ENCODE measurements at places on chromosomes 7 and 10.

GRCh38 chr10:34031400-34031799, 696.9 kb upstream of the NRP1 start:
- no peak for DNase-seq

- no peak for DNase-seq
Measured at GRCh38 chr7:3301831-3302618, 973 bp downstream of the SDK1 start.

- DNase-seq = no peak
Measured at GRCh38 chr10:71801361-71801760, 28.0 kb upstream of the VSIR start.

- no peak for DNase-seq
Measured at GRCh38 chr7:154987571-154987970, 15.4 kb downstream of the PAXIP1 start.

GRCh38 chr7:84847038-84847437, 339.8 kb downstream of the SEMA3D start:
- DNase-seq = no peak

GRCh38 chr7:14892961-14893360, 9.6 kb downstream of the DGKB start:
- no peak for DNase-seq

DNA sequence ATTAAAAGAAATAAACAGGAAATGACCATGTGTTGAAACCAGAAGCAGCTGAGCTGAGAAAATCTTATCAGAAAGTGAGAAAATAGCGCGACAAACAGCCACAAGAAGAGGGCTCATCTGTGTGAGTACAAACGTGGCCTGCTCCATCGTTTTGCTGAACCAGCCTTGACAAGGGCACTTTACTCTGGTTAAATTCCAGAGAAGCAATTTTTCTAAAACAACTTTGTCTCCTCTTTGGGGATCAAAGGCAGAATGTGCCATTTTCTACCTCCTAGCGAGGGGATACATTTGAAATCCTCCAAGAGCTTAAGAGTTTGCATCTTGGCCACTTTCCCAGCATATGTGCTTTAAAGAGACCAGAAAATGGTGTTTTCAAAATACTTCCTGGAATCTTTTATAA, 51.3 kb upstream of the VIPR2 start:
- DNase-seq = no peak

GRCh38 chr10:70809011-70809611, 6.6 kb upstream of the SGPL1 start:
- DNase-seq = no peak

DNA sequence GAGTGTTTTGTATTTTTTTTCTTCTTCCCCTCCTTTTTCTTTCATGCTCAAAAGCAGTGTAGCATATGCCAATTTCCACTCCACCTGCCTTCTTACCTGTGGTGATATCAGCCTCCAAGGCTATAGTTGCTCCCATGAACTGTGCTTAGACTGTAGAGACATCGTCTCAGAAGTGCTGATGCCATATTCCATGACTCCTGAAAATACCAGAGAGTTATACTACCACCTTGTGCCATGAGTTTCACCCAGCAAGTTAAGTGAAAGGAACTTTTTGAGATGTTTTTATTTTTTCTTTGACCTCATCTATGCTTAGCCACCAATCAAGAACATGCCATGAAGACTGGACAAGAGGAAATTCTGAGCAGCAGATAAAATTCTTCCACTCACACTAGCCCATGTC, 142.8 kb upstream of the SEMA3E start:
- DNase-seq = no peak

DNA sequence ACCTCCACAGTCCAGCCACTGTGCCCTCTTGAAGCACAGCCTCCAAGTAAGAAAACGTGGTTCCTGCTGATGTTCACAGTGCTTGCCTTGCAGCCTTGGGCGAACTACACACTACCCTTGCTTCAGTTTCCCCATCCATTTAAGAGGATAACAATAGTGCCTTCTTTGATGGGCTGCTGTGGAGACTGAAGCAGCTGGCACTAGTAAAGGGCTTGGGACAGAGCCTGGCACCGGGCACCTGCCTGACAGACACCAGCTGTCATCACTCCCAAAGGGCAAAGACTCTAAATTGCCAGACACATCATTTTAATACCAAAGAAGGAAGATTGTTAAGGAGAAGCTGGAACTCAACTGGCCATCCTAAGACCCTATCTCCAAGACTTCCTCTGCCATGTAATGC, 3.1 kb upstream of the C10orf90 start:
- DNase-seq = no peak

DNA sequence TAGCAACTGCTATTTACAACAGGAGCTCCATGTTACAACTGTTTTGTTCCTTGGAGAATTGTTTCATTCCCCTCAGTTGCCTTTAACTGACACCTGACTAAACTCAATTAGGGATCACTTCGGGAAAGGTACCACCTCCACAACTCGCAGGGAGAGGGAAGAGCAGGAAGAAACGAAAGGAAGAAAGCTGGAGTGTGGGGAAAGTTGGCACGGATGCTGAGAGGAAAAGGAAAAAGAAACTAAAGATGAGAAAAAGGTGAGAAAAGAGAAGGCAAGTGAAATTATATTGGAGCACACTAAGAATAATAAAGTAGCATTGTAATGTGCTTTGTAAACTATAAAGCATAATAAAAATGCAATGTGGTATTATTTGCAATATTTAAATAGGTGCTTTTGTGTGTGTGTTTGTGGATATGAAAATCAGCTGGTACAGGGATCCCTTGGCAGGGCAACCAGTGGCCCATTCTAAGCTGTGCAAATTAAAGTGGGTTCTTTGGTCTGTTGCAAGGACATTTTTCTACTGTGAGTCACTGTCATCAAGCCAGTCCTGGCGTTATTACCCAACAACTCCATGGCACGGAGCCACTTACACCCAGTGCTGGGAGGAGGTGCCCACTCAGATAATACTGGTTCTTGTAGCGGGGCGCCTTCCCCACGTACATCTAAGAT, 45.9 kb downstream of the HIPK2 start:
- DNase-seq = peak; percentile 49

GRCh38 chr7:29859524-29860185, 53.3 kb downstream of the WIPF3 start:
- no peak for DNase-seq

DNA sequence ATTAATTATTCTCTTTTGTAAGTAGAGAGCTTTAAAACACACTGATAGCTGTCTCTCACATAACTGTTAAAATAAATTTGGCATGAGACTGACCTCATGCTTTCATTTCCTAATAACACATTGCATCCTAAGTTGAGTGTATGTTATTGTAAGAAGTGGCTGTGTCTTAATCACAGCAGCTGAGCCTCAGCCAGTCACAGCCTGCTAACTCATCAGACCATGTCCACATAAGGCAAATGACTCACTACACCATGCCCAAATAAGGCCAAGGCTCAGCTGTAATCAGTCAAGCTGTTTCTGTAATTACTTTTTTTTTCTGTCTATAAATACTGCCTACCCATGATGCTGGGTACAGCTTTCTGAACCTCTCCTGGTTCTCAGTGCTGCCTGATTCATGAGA, 860.9 kb downstream of the XPNPEP1 start:
- DNase-seq = no peak

GRCh38 chr10:58372607-58373441, 12.4 kb upstream of the TFAM start:
- DNase-seq = no peak

- no peak for DNase-seq
Measured at GRCh38 chr10:60726257-60726656, 52.0 kb upstream of the CDK1 start.

DNA sequence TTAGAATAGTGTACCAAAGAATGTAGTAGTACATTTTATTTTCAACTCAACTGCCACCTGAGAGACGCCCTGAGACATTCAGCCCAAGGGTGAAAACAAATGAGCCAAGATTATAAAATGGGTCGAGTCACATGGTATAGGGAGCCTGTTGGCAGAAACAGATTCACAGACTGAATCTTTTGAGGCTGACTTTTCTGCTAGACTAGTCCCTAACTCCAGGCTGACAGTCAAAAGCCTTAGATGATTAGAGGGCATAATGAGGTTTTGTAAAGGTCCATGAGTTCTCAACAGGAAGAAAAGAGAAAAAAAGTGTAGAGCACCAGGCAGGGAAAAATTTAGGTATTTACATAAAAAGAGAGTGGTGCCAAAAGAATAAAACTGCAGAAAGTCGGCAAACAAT, 128.0 kb downstream of the NXPH1 start:
- DNase-seq = no peak

- peak; percentile 93 for DNase-seq
Measured at GRCh38 chr10:12348870-12349628, at the start of gene CAMK1D. TSS of gene CAMK1D (plus strand) at chr10:12349547.

DNA sequence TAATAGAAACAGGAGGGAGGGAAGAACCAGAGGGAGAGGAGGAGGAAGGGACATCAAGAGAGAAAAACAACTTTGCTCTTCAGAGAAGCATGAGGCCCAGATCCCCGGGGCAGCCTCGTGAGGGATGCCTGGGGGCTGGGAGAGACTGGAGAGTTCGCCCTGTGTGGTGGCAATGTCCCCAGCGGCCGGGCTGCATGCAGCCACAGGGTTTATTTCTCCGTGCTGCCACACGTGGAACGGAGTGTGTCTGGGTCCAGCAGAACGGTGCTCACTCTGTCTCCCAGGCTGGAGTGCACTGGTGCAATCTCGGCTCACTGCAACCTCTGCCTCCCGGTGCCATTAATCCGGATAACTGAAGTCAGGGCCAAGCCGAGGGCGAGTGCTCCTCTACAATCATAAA, 257.7 kb downstream of the ACTR3B start:
- DNase-seq = no peak

DNA sequence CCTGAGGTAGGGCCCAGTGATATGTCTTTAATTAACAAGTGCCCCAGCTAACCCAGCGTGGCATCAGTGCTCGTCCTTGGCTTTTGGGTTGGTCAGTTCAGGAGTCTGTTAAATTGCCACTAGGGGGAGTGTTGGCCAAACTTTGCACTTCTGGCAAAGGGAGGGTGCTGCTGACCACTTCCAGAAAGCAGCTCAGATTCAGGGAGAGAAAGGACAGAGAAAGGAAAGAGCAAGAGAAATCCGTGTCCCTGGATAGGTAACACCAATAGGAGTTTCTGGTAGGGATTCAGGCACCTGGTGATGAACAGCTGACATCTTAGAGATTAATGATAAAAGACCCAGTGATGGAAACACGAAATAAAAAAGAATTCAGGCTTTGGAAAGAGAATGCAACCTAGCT, 243.1 kb upstream of the AOAH start:
- DNase-seq = peak; percentile 23

- DNase-seq = no peak
Measured at GRCh38 chr10:69846293-69846921, 44.7 kb downstream of the COL13A1 start.

GRCh38 chr10:110527731-110528171, 30.0 kb downstream of the DUSP5 start:
- no peak for DNase-seq

GRCh38 chr10:53356616-53357349, 584.2 kb upstream of the MBL2 start:
- DNase-seq = no peak

- no peak for DNase-seq
Measured at GRCh38 chr10:33352175-33352574, 17.7 kb upstream of the NRP1 start.

DNA sequence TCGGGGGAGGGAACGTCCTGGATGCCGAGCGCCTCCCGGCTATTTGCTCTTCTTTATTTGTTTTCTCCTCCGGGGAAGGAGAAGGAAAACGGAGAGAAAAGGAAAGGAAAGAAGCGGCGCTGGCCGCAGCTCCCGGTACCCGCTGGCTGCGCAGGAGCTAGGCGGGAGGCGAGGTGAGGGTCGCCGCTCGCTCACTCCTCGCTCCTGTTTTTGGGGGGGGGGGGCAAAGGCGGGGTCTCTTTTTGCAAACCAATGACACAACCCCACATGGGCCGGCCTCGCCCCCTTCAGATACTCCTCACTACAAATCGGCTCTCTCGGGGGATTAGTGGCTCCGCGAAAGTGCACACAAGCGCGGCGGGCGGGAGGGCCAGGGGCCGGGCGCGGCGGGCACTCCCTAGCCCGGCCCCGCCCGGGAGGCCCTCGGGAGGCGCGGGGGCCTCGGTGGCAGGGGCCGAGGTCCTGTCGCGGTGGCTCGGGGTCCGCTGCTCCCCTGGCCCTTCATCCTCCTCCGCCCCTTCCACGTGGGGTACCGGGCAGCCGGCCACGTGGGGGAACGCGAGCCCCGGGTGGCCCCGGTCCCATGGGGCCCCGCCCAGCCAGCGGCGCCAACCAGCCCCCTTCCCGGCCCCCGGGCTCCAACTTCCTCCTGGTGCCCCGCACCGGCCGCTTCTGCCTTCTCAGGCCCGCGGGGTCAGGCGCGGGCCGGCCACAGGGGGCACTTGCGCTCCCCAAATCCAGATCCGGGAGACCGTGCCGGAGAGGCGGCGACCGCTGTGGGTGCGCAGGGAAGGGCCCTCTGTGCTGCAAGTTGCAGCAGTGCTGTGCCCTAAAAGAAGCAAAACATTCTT, 718 bp upstream of the CTBP2 start:
- DNase-seq = peak; percentile 60

GRCh38 chr7:34664755-34665154, 6.7 kb downstream of the NPSR1 start:
- no peak for DNase-seq

- no peak for DNase-seq
Measured at GRCh38 chr10:125204400-125204799, 44.0 kb upstream of the CTBP2 start.

Measured in CD4-positive, alpha-beta T cell treated with Interferon gamma for 1 hour (primary cell).